Activated CD4-positive, alpha-beta T cell treated with anti-CD3 and anti-CD28 coated beads, Interleukin-2, amount 10 ng/mL, durations not matched to agents 7 days and 5 days (primary cell): ENCODE measurements at places on chromosomes 12 and 14.

DNA sequence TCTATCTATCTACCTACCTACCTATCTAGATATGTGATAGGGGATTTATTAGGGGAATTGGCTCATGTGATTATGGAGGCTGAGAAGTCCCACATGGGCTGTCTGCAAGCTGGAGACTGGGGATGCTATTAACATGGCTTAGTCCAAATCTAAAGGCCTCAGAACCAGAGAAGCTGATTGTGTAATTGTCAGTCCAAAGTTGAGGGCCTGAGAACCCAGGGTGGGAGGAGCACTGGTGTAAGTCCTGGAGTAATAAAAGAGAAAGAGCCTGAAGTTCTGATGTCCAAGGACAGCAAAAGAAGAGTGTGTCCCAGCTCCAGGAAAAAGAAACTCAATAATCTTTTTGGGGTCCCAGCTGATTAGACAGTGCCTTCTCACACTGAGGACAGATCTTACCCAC, 98.5 kb upstream of the SEL1L start:
- H3K27me3 ChIP-seq, result no peaks in the 10 kb centered on the region
- no peak for DNase-seq
- no peaks in the 10 kb centered on the region for H3K36me3 ChIP-seq
- H3K4me1 ChIP-seq, result no peaks in the 10 kb centered on the region

DNA sequence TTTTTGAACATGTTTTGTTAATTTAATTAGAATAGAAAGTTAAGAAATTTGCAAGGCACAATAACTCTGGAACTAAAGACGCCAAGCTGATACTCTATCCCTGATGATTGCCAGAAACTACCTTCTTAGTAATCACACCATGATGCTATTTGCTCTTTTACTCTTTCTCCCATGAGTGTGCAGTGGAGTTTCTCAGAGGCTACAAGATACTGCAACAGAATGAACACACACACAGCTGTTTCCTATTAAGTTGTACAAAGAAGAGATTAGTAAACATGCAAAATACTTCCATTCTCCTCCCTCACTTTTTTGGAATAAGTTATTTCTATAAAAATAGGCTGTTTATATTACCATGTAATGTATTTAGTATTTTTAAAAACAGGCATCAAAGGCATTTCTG, 1367.5 kb downstream of the AACS start:
- no peaks in the 10 kb centered on the region for H3K4me1 ChIP-seq
- no peak overlapping the region for H3K4me3 ChIP-seq
- no peaks in the 10 kb centered on the region for H3K27me3 ChIP-seq
- DNase-seq, result no peak
- H3K36me3 ChIP-seq, result no peaks in the 10 kb centered on the region
- no peak overlapping the region for H3K27ac ChIP-seq

GRCh38 chr14:78836777-78837176, 666.6 kb downstream of the NRXN3 start:
- no peak overlapping the region for H3K27ac ChIP-seq
- DNase-seq, result peak; percentile 25
- no peaks in the 10 kb centered on the region for H3K4me1 ChIP-seq
- H3K4me3 ChIP-seq, result no peak overlapping the region

DNA sequence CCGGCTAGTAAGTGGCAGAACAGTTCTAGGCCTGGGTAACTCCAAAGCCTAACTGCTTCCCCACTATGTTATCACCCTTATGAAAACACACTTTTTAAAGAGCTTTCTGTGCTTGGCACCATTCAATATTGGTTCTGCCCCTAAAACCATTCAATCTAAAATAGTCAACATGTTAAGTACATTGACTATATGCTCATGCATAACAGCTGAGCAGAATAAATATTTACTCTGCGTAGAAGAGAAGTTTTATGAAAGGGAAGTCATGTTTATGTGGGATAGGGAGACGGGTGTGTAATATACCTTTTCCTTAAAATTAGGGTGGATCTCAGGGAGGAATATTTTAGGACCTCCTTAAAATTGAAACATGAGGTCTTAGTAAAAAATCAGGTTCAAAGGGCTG, 80.5 kb downstream of the SAMD4A start:
- H3K27me3 ChIP-seq, result peaks cover 22% of the 10 kb centered on the region
- H3K4me3 ChIP-seq, result no peak overlapping the region
- no peak overlapping the region for H3K27ac ChIP-seq
- peaks cover 4% of the 10 kb centered on the region for H3K4me1 ChIP-seq
